Activated CD4-positive, alpha-beta T cell treated with anti-CD3 and anti-CD28 coated beads for 24 hours (primary cell): ENCODE measurements at places on chromosomes 3 and 15.

GRCh38 chr3:45426161-45426560 lies 37.8 kb downstream of the LARS2 start:
- DNase-seq: no peak

GRCh38 chr3:12470111-12470510 lies 14.2 kb upstream of the TSEN2 start:
- DNase-seq: no peak

DNA sequence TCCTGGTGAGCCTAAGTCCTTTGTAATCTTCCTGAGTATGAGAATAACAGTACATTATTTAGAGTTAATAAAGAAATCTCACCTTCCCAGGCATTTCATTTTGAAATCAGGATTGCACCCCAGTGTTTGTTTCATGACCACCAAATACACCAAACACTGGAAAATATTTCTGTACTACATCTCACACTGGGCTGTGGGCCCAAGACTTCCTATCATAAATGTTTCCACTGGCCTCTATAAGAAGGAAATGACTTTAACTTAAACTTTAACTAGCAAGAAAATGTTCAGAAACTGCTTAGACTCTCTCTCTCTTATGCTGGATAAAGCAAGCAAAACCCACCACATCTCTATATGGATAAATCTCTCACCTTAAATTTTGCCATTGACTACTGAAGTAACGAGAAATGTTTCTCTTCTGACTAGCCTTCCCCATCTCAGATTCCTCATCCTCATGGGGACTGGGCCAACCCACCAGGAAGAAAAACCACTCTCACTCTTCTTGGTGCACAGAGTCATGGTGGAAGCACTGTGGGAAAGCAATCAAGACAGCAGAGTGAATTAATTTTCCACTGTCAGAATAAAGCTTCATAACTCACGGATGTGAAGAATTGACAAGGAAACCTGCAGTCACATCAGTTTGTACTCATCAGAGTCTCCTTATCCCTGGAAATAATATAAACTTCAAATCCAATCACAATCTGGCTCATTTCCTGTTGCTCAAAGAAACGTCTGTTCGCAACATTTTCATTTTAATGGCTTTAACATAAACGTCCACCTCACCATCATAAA lies 859.6 kb downstream of the EPHA3 start:
- no peak for DNase-seq

- no peak for DNase-seq
Observed at GRCh38 chr3:122938783-122939425, 88.7 kb downstream of the SEMA5B start.

GRCh38 chr15:72835294-72835890 lies 51.8 kb upstream of the ADPGK start:
- DNase-seq: no peak

- no peak for DNase-seq
Observed at GRCh38 chr15:78440375-78441373, 2.7 kb downstream of the IREB2 start.

- DNase-seq: no peak
Observed at GRCh38 chr15:32700501-32701150, 17.2 kb upstream of the GREM1 start.
